Urothelium cell line (cell line): ENCODE measurements at places on chromosomes 11 and 22.

GRCh38 chr22:31442768-31443489 lies 43.5 kb downstream of the DRG1 start:
- DNase-seq: no peak

GRCh38 chr11:108654994-108655631 lies 9.8 kb upstream of the DDX10 start:
- DNase-seq: peak; percentile 59

DNA sequence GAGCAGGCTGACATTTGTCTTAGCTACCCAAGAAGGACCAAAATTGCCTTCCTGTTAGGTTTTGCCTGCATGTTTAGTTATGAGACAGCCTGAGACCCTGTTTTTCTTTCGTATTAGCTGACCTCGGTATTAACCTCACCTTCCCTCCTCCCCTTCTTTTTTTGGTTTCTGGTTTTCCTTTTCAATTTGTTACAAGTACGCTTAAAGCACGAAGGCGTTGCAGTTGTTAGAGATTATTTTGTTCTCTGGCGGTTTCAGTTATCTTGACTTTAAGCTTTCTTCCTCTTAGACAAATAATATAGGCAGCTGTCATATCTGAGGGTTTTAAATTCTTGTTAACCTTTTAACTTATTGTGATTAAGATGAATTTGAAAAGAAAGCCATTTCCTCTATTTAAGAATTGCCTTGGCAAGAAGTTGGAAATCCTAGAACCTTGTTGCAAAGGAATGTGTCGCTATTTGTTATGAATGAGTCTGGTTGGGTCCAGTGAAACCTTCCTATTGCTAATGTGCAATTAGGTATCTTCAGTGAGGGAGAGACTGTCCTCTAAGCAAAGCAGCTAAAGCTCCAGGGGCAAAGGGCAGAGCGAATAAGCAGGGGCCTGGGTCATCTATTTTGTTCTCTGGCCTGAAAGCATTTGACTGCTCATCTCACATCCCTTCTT lies 45.7 kb downstream of the PACS1 start:
- DNase-seq: no peak

- DNase-seq: no peak
Observed at GRCh38 chr22:46536537-46537224, 739 bp downstream of the CELSR1 start.

DNA sequence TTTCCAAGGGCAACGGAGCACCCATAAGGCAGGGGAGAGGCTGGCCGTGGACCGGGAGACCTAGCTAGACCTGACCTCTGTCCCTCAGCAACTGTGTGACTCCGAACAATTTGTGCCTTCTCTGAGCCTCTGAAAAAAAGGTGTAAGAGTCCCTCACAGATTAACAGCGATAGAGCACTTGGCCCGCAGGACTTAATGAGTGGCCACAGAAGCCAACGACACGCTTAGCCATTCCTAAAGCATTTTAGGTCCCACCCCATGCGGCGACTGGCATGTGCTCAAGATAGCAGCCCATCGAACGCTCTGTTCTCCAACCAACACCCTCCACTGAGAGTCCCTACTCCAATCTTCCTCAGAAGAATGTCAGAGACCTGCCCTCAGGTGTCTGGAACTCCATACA lies 1.5 kb downstream of the SULT4A1 start:
- DNase-seq: no peak

DNA sequence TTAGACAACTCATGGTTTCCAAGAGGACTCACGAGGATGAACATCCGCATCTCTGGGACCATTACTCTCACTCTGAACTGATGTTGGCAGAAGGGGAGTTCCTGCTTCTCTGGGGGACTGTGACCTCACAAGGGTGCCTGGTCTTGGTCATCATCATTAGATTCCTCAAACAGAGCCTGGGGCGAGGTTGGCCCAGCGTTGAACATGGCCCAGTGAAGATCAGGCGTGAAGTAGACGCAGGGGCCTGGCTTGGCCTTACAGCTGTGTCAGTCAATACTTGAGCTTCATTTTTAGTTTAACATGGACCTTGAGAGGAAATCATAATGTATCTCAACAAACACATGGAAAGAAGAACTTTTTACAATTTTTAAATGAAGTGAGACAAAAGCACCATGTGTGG lies 617.1 kb downstream of the BRD1 start:
- DNase-seq: no peak

GRCh38 chr11:82403640-82404305 lies 329.9 kb downstream of the FAM181B start:
- DNase-seq: no peak

DNA sequence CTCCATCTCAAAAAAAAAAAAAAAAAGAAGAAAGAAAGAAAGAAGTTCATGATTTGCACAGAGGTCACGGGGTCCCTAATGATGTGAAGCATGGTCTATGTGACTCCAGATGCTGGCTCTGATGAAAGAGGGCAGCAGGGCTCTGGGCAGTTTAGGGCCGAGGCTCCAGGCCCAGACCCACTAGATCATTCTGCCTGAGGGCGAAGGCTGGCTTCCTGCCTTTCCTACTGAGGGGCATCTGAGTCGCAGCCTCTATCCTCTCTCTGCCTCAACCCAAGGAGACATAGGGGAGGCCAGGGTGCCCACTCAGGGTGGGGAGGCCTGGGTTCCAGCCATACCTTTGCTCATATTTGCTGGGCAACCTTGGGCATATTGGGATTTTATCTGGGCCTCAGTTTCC lies 4.8 kb downstream of the SLC35E4 start:
- DNase-seq: no peak

DNA sequence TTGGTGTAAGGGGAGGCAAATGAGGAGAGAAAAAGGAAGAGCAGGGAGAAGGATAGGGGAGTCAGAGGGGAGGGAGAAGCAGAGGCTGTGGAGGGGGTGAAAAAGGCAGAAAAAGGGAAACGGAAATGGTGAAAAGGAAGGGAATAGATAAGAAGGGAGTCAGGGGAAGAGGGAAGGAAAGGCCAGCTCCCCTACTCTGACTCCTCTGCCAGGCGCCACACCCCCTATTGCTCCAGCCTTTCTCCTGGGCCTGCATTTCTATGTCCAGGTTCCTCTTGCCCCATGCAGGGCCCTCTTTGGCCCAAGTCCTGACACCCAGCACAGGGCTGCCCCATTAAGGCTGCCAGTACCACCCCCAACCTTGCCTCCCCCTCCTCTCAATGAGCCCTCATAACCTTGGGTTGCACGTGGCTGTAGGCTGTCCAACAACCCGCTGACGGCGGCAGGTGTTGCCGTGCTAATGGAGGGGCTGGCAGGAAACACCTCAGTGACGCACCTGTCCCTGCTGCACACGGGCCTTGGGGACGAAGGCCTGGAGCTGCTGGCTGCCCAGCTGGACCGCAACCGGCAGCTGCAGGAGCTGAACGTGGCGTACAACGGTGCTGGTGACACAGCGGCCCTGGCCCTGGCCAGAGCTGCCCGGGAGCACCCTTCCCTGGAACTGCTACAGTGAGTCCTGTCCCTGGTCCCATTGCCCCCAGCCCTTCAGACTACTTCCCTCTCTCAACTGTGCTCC lies 3.4 kb upstream of the NHERF4 start:
- no peak for DNase-seq

DNA sequence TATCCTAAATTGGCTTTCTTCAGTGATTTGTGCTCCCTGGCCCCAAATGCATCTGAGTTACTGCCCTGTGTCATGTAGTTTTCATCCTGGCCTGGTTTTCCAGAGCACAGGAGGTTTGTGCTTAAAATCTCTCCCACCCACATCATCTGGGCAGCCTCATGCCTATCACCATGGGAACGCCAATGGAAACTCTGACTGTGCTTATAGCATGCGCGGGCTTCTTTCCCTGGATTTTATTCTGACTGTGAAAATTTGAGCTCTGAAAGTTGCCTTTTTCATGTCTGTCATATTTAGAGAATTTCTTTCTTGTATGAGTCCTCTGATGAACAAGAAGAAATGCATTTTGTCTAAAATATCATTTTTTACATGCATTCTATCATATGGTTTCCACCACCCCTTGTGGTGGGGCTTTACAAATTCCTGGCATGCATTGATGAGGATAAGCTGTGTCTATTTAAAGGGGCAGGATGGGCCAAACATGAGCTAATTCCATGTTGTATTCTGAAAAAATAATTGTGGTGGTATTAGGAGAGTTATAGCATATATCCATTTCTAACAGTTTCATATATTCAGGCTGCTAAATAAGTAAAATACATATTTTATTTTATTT lies 55.1 kb downstream of the IRAG1 start:
- no peak for DNase-seq

GRCh38 chr11:35313066-35313759 lies 106.1 kb downstream of the SLC1A2 start:
- DNase-seq: no peak

- DNase-seq: no peak
Observed at GRCh38 chr11:35621620-35622019, 3.4 kb downstream of the FJX1 start.

- no peak for DNase-seq
Observed at GRCh38 chr11:19974886-19975285, 185.4 kb downstream of the DBX1 start.

DNA sequence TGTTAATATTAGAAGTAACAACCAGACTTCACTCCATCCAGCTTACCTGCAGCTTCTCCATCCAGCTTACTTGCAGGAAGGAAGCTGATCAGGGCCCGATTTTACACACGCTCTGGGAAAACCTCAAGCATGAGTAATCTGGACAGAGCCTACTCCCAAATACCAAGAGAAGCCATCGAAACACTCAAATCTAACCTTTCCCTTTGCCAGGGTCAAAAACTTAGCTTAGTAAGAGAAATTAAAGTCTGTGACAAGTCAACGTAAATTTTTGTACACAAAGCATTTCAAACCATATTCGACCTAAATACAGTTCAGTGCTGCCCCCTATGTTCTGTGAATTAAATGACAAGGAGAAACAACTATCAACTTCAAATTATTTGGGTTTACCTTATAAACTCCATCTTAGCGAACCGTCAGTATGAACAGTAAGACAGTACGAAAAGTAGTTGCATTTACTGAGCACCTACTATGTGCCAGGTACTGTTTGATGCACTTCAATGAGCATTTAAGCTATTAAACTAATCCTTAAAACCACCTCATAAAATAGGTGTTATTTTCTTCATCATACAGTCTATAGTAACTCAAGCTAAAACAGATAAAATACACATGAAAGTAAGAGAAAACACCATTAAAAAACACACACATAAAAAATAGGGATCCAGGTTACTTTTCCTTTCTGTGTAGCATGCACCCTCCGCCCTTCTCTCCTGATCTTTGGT lies 36.9 kb downstream of the ARFGAP3 start:
- DNase-seq: peak; percentile 26

DNA sequence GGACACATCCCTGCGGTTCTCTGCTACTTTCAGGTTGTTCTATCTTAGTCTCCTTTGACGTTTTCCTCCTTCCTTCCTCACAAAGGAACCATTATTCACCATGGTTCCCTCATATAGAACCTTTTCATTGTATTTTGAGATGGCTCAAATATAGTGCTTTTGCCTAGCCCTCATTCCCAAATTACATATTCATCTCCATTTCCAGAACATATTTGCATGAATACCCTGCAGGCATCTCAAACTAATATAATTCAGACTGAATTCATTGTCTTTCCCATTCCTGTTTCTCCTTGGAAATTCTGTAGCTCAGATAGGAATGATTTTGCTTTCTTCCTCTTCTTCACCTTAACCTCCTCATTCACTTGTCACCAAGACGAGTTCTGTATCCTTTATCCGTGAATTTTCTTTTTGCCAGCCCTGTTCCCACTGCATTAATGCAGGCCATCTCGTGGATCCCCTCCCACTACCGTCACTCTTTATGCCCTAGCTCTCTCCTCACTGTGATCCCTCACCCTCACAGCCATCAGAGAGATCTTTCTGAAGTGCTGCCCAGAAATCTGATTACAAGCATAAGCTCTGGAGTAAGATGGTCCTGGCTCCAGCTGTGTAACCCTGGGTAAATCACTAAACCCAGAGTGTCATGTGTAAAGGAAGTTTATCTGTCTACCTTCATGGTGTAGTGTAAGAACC lies 23.3 kb downstream of the PIWIL4 start:
- DNase-seq: no peak

DNA sequence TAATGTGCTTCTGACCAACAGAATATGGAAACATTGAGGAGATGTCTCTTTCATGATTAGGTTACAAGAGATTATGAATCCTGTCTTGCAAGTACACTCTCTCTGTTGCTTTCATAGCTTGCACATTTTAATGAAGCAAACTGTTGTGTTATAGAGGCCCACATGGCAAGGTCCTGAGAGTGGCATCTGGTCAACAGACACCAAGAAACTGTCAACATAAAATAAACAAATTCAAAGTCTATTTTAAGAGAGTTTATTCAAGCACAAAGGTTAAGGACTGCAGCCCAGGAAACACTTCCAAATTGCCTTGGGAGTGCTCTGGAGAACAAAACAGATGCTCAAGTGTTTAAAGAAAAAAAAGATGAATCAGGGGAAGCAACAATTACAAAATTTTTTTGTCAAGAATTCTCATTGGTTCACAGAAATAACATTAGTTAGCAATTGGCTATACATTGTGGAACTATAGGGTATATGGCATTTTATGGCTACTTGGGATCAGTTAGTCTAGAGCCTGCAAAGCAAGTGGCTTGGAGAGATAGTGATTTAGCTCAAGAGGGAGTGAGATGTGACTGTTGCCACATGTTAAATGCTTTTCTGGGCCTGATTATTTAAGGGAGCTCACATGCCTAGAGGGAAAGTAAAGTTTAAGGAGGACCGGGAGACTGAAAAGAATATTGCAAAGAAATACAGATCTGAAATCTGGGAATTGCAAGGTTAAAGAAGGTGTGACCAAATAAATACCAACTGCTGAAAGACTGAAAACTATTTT lies 54.6 kb downstream of the CTSC start:
- DNase-seq: no peak

DNA sequence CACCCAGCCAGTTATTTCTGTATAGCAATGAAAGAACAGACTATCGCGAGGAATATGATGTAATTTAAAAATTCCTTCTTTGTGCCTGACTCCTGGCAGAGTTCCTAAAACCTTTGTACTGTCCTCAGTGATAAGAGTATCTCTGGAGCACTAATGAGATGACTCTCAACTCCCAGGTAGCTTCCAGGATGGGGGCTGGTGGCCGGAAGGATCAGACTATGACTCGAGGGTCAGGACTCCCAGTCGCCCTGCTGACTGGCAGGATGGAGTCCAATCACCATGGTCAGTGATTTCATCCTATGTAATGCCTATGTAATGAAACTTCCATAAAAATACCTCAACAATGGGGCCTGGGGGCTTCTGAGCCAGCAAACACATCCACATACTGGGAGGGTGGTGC lies 135.1 kb downstream of the SHANK2 start:
- no peak for DNase-seq

DNA sequence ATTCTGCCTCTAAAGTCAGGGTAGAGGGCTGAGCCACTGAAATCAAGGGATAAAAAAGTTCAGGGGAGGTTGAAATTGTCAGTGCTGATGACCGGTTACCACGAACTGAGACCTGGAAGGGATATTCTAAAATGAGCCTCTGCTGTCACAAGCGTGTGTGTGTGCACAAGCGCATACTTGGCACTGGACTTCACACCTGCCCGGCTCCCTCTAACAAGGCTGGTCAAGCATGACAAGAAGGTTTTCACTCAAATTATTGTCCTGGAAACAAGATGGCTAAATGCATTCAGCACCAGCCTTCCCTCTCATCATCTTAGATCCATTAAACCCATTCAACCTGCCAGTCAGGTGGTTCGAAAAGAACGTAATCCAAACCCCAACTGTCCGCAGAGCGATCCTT lies 54.8 kb upstream of the CECR2 start:
- no peak for DNase-seq
